ENCODE measurements at places on chromosomes 16 and 17.

GRCh38 chr17:57114085-57114673, 29.1 kb downstream of the AKAP1 start:
- peak; percentile 68 for DNase-seq

- no peak for DNase-seq
These were observed 15.2 kb downstream of the CNGB1 start for GRCh38 chr16:57955572-57956188.

DNA sequence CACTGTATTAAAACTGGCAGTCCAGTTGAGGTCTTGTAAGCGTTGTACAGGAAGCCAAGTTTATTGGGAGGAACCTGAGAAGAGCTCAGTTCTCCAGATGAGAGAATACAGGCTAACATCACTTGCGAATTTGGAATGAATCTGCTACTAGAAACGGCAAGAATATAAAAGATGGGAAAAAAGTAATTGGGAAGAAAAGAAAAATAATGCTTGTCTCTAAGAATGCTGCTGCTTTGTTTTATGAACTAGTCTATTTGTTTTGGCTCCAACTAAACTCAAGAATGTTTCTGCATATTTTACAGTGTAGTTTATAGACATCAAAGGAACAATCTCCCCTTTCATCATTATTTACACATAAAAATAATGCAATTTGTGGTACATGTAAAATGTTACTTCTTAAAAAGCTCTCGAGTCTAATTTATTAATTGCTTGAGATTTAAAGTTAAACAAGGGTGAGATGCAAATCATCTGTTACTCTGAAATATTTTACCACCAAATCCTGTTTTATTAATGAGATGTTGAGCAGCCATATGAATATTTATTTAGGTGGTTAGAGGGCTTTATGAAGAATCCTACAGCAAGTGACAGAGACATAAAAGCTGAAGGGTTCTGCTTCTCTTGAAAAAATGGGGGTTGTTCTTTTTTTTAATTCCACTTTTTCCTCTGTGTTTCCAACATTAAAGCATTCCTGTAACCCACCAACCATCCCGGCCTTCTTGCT, 162.1 kb upstream of the AXIN2 start:
- DNase-seq: no peak

DNA sequence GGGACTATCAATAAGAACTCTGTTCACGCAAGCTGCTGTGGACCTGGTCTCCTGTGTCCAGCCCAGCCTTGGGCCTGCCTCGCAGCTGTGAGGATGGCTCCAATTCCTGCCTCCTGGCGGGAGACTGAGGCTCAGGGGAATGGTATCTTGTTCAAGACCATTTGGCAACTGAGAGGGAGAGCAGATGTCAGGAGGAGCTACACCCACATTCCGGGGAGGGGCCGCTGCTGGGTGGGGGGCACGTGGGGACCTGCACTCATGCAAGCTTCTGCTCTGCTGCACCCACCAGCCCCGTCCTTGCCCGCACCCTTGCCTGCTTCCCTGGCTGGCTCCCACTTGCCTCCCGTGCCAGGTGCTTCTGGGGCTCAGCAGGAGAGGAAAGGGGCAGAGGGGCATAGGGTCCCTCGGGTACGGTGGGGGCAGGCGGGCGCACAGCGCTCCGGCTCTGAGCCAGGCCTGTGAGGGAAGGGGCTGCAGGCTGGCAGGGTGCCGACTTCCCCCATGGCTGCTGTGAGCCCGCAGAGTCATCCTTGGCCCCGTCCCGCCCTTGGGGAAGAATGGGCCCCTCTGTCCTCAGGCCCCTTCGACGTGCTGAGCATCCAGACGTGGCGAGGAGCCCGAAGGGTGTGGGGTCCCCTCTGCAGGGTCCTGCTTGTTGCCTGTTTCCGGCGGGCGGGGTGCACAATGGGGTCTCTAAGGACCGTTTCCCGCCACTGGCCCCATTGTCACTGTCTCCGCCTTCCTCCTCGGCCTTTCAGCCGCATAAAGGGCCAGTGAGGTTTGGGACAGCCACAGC, 2.7 kb downstream of the METRN start:
- no peak for DNase-seq

GRCh38 chr17:28622186-28622585, 8.2 kb upstream of the RSKR start:
- DNase-seq: no peak

DNA sequence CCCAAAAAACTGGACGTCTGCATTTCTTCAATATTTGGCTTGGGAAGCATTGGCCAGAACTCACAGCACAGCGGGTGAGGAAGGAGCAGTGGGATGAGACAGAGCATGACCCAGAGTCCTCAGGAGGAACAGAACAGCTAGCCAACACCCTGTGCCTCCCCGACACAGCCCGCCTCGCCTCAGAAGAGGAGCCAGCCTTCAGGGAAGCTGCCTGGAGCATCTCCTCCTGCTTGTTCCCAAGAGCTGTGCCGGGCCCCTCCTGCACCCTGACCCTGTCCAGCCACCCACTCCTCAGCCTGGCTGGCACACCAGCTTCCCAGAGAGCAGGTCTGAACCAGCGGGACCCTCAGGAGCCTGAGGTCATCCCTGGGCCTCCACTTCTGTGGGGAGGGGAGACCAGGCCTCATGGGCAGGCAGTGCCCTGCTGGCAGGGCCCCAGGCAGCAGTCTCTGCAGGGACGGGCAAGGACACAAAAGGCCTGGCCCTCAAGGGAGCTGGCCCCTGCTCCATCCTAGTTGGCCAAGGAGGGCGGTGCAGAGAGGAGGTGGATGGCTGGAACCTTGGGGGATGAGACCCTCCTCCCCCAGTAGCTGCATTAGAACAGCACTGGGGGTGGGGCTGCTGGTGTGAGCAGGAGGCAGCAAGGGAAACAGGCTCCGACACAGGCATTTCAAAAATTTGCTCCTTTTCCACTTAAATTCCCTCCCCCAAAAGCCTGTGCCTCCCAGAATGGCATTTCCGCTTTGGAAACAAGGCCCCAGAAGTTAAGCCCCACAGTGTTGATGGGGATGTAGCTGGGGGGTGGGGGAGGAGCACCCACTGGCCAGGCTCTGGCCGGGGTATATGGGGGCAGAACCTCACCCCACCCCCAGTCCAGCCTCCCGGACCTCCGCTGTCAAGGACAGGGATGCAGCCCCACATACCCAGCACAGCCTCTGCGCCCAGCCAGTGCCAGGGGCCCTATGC, 1.8 kb upstream of the BCAR1 start:
- DNase-seq: no peak

DNA sequence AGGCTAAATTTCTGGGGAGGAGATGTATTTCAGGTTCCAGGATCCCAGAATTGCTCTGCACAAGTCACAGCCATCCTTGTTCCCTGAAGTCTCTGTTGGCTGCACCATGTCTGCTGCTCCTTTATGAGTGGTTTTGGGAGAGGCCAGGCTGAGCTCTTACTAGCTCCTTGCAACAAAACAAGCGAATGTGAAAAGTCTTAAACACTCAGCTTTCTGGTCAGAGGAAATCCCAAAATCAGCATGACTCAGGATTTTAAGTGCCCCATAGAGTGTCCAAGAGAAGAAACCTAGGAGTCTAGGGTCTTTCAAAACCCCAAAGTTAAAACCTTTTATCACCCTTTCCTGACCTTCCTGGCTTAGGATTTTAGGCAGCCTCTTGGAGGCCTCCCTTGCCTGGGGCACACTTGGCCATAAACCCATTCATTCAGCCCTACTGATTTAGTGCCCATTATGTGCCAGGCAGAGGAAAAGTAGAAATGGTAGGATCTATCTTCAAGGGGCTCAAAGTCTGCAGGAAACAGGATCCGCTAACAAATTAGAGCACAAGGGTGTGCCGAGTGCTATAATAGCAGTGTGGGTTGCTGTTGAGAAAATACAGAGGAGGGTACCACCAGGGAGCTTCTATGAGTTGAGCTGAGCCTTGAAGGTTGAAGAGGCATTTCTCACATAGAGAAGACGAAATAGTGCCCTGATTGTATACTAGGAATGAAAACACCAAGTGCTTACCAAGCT, 36.9 kb downstream of the SOST start:
- DNase-seq: no peak

- DNase-seq: no peak
These were observed 20.6 kb upstream of the PRKAR1A start for GRCh38 chr17:68491381-68492231.

- DNase-seq: peak; percentile 58
These were observed 15.9 kb downstream of the GRB7 start for GRCh38 chr17:39753514-39754160.

DNA sequence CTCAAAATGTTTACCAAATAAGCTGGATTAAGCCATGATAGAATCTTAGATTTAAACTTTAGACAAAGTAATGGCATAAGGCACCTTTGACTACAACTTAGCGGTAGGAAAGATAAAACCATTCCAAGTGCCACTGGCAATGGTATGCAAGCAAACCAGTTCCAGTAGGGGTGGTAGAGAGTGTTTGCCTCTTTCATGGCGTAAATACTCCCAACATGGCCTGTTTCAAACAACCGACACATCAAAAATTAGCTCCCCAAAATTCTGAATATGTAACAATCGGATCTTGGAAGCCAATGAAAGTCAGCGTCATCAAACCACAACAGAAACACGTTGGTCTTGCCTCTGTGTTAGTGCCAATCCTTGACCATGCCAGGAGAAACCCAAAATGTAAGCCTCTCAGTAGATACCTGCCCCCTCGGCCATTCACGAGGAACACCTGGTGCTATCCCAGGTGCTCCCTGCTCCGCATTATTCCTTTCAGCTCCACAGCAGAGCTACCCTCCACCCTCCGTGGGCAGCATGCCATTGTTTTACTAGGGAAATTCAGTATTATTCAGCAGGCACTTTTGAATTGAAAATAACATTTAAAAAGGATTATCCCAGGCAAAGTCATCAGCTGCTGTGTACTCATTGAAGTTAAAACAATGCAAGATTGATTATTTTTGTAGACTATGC, 307.8 kb upstream of the CDH11 start:
- no peak for DNase-seq

- no peak for DNase-seq
These were observed 4.6 kb downstream of the MMP28 start for GRCh38 chr17:35790841-35791240.

DNA sequence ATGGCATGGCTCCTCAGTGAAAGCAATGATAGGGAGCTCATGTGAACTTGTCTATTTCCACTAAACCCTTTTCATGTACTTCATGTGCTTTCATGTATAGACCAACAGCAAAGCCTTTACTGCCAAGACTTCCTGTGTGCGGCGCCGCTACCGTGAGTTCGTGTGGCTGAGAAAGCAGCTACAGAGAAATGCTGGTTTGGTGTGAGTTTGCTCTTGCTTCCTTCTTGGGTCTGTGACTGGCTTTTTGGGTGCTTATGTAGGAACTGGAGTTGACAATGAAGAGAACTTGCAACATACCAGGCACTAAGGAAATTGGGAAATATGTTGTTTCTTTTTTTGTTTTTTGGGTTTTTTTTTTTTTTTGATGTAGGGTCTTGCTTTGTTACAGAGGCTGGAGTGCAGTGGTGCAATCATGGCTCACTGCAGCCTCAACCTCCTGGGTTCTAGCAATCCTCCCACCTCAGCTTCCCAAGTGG, 5.7 kb downstream of the SNX11 start:
- DNase-seq: no peak

GRCh38 chr17:34675605-34676004, 96.2 kb downstream of the TMEM132E start:
- DNase-seq: no peak

- no peak for DNase-seq
These were observed 7.4 kb downstream of the FOXF1 start for GRCh38 chr16:86517652-86518258.

- no peak for DNase-seq
These were observed 237.3 kb downstream of the XYLT1 start for GRCh38 chr16:17233318-17234002.

GRCh38 chr17:31609331-31609730, 217.9 kb downstream of the RAB11FIP4 start:
- no peak for DNase-seq

GRCh38 chr16:89602273-89602951, 11.0 kb upstream of the DPEP1 start:
- DNase-seq: peak; percentile 55

GRCh38 chr17:72977771-72978417, 114.6 kb downstream of the SLC39A11 start:
- DNase-seq: no peak

DNA sequence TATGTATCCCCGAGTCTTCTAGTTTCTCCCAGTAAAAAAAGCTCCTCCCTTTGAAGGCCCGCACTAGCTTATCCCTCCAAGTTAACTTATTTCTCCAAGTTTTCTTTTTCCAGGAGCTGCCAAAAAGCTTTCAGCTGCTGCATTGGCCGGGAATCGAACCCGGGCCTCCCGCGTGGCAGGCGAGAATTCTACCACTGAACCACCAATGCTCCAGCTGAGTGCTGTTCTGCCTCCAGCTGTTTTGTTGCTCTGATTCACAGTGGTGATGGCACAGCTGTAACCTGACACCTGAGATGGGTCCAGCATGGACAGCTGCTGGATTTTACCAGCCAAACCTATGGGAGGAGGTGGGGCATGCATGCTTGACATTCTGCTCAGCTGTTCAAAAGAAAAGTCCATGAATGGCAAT, 22.1 kb downstream of the VAC14 start:
- no peak for DNase-seq

- DNase-seq: no peak
These were observed 6.6 kb downstream of the ZNF500 start for GRCh38 chr16:4760221-4760910.

- DNase-seq: no peak
These were observed 95.1 kb downstream of the LYRM1 start for GRCh38 chr16:20995711-20996110.

GRCh38 chr16:86379505-86379846, 130.9 kb upstream of the FOXF1 start:
- no peak for DNase-seq

GRCh38 chr16:8621572-8622314, at the start of gene METTL22:
TSS of gene METTL22 (plus strand) at chr16:8621698. CDS start at chr16:8625666, 3,968 bp downstream.
- peak; percentile 95 for DNase-seq
